ENCODE measurements at places on chromosomes 1 and 21.

DNA sequence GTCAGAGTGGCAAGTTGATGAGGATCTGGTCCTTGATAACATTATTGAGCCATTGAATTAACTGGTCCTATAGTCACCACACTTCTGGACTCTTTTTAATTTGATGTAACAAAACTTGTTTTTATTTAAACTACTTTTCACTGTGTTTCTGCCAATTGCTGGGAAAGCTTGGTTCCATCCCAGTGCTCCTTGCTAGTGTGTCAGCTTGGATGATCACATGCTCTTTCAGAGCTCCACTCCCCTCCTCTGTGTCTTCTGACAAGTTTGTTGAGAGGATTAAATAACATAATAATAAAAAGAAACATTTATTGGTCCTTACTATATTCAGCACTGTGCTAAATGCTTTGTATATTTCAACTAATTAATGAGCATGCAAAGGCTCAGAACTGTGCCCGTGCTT is 448.5 kb upstream of the B3GALT2 start:
- DNase-seq: no peak

GRCh38 chr1:160750608-160751007 is 11.6 kb downstream of the SLAMF7 start:
- DNase-seq: no peak

- DNase-seq: no peak
Observed at GRCh38 chr1:32886004-32886827, at the start of gene HPCA. Gene HPCA (plus strand): TSS chr1:32886491. CDS start chr1:32888899, 2,408 bp downstream.

GRCh38 chr1:157471531-157471930 is 80.8 kb downstream of the FCRL5 start:
- no peak for DNase-seq

GRCh38 chr1:97551113-97551512 is 369.7 kb downstream of the DPYD start:
- no peak for DNase-seq

- DNase-seq: no peak
Observed at GRCh38 chr21:45531393-45532215, 10.6 kb downstream of the SLC19A1 start.

DNA sequence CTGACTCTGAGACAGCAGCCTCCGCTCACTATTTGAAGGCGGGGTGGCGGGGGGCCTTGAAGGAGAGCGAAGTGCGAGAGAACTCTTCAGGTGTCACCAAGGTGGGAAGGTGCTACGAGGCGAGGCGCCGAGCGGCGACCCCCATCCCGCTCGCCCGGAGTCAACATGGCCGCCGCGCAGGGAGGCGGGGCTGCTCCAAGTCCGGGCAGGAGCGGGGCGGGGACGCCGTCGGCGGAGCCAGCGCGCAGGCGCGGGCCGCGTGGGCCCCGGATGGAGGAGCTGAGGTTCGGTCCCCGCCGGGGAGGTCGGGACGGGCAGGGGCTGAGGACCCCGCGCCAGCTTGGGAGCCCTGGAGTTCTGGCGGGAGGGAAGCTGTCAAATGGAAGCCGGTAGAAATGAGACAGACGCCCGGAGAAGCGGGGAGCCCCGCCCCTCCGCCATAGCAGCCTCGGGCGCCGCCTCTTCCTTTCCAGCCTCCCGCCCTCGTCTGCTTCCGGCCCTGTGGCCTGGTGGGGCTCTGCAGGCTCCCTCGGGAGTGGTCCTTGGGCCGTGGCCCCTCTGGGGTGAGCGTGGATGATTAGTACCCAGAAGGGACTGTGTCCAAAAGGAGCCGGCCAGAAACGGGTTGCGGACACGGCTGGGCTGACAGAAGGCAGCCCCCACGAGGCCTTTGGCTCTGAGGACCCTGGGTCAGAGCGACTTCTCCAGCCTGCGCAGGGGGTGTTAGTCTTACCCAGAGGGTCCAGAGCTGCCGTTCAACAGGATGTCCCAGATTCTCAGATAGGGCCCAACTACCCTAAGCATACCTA is at the start of gene PIGV:
PIGV (plus strand) TSS at position 245 of the 809 bp plus-strand sequence. CDS start 2,866 bp downstream, outside the sequence.
- DNase-seq: no peak

DNA sequence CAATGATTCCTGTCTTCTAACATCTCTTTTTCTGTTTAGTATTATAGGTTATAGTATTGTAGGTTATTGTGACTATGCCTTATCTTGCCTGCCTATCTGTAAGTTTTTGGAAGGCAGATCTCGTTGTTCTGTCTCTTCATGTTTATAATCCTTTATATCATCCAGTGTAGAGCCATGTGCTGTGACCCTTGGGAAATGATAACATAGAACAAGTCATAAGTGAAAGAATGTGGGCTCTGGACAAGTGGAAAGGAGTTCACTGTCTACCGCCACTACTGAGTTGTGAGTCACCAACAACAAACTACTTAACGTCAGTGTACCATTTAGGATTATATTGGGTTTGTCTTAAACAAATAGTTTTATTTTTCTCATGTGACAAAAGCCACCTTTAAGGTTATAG is 139.3 kb downstream of the LYPLAL1 start:
- no peak for DNase-seq

DNA sequence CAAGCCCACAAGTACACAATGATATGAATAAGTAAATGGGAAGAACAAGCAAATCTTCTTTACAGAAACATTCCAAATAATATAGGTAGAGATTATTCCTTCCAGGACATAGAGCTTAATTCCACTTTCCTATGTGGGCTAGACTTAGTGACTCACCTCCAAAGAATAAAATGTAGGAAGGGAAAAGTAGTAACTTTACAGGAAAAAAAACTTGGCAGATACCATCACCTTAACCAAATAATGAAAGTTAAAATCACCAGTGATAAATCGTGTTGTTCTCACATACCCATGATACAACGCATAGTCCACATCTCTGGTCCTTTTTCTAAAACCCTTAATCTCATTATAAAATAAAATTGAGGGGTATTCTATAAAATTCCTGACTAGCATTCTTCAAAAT is 260.8 kb downstream of the SPATA17 start:
- DNase-seq: no peak

DNA sequence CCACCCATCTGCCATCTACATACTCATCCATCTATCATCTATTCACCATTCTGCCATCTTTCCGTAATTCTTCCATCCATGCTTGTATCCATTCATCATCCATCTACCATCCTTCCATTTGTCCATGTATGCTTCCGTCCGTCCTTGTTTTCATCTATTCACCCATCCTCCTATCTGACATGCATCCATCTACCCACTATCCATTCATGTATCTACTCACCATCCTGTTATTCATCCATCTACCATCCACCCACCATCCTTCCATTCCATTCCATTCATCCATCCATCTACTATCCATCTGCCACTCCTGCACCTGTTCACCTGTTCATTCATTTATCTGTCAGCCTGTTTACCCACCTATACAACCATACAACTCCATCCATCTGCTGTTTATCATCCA is 86.2 kb downstream of the TRIM11 start:
- no peak for DNase-seq

DNA sequence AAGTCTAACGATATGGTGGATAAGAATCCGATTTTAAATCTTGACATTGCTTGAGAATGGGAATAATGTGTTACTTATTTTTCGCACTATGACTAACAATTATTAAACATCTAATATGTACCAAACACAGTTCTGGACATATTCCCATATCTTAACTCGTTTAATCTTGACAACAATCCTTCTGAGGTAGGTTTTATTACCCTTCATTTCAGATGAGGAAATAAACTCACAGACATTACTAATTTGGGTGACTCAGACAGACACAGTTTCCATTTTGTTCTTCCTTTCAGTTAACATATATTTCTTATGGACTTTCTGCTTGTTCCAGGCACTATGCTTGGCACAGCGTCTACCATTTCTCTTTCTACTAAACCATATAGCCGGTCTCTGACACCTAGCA is 244.8 kb downstream of the SMYD3 start:
- no peak for DNase-seq

DNA sequence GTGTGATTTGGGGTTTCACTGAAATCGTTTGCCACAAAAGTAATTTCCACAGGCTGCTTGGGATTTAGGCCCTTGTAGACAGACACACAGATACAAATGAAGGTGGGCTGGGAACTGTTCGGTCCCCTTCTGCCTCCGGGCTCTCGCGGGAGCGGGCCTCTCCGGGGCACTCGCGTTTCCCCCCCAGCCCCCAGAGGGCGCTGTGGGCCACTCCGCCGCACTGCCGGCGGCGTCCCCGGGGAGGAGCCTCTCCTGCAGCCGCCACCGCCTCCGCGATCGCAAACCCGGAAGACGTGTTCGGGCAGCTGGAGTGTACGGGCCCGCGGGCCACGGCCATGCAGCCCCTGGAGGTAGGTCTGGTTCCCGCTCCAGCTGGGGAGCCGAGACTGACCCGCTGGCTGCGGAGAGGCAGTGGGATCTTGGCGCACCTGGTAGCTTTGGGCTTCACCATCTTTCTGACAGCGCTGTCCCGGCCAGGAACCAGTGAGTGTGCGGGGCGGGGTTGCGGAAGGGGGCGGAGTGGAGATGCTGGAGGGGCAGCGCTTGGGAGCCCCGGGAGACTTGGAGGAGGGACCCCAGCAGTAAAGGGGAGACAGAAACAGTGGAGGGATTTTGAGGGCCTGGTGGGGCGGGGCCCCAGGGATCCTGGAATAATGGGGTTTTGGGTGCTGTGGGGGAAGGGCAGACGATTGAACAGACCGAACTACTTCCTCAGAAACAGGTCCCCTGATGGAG is at the start of gene CYB561D1:
CYB561D1 (plus strand) TSS at position 290 of the 735 bp plus-strand sequence; CDS start at position 336, 46 bp downstream.
- no peak for DNase-seq

DNA sequence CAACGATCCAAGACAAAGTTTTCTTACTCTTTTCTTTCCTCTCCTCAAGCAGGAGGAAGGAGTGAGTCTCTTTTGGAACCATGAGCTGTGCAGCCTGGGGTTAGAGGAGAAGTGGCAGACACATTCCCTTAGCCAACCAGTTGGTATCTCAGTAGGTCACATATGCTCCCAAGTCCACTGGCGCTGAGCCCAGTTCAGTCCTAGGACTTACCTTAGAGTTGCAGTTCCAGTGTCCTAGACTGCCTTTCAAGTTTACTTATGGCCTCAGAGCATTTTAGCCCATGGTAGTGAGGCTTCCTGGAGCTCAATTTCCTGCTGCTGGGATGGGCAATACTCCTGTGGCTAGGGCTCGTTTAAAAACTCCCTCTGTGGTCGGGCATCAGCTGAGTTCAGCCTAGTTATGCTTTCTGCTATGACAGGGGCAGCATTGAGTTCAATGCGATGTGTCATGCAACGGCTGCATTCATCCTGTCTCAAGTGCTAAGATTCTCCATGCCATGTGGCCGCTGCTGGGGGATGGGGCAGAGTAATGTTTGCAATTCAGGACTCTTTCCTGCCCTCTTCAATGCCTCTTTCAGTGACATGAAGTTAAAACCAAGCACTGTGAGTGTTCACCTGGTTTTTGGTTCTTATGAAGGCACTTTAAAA is 103.8 kb downstream of the LRRC7 start:
- DNase-seq: no peak

DNA sequence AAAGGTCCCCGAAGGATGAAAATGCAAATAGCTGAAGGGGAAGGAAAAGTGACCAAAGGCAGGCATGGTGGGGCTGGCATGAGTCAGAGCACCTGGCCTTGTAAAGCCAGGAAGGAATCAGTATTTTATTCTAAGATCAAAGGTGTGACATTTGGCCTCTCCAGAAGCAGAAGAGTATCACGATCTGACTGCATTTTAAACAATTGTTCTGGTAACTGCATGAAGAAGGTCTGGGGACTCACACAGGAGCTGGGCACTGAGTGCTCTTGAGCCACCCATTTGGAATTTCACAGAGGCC is 23.2 kb downstream of the MAB21L3 start:
- DNase-seq: no peak

GRCh38 chr21:44709426-44710293 is 1.7 kb downstream of the TSPEAR start:
- no peak for DNase-seq

DNA sequence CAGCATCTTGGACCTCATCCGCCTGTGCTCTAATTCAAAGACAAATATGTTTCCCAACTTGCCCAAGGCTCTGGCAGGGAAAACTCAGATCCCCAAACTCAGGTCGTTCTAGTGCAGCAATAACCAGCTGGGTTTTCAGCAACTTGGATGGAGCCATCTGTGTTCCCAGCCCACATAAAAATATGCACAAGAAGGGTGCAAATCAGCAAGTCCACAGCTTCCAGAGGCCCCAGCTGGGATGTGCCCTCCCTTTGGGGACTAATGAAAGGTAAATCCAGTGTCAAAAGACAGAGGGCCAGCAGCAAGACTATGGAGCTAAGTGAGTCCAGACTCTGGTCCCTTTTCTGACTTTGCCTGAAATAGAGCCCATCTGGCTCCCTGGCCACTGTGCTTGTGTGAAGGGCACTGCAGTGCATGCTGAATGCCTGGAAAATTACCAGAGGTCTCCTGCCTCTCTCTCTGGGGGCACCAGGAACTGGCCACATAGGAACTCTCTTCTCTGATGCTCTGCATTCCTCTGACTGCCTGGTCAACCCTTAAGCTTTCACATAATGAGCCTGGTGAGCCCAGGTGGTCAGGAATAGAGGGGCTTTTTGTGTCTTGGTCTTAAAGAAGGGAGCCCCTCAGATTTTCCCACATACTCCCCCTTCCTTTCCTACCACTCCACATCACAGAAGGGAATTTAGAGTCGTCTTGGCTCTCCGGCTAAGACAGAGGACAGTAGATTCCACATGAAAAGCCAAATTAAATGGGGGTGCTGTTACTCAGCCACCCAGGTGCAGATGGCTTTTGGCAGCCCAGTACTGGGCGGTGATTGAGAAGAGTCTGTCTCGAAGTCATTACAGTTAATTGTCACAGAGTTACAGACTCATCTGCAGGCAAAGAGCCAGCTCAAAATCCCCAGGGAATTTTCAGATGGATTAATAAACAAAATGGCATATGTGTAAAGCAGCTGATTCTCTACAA is 88.1 kb upstream of the C1orf21 start:
- no peak for DNase-seq

DNA sequence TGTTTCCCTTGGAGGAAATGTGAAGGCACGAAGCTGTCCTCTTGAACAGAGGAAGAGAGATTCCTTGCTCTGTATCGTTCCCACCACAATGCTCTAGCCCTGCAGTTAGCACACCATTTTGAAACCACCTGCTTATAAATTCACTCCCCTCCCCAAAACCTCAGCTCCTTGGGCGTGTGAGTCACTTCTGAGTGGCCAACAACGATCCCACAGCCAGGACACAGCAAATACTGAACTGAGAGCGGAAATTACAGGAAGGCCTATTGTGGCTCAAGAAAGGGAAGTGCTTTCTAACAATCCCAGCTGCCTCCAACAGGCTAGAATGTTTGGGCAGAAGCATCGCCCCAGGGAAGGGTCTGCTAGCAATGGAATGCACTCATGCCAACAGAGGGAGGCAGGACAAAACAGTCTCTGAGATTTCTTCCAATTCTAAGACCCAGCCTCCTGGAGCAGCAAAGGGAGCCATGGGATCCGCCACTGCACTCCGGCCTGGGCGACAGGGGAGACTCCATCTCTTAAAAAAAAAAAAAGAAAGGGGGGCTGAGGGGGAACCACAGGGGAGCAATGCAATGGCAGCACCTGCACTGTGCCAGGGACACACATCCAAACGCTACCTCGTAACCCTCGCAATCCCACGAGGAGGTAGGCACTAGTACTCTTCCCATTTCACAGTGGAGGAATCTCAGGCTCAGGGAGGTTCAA is 1.9 kb downstream of the TMEM53 start:
- DNase-seq: no peak

- DNase-seq: no peak
Observed at GRCh38 chr1:23446661-23447310, 22.2 kb upstream of the TCEA3 start.

Data from AG04449 (cell line).